Endodermal cell (in vitro differentiated cells): ENCODE measurements at places on chromosomes 7 and 10. TPM values are rescaled to one million over a fixed set of nuclear protein-coding genes. Genes with fewer than 3 reads are reported as not detected.

The SSMEM1 gene
- not detected in 2 replicates for total RNA-seq

GRCh38 chr10:12111528-12111927 is 17.9 kb upstream of the SEC61A2 start:
- no peak for DNase-seq

GRCh38 chr10:72061491-72061890 is 26.9 kb downstream of the SPOCK2 start:
- peak; percentile 75 for DNase-seq

- peak; percentile 93 for DNase-seq
Observed at GRCh38 chr7:31488562-31489203, 25.2 kb upstream of the ITPRID1 start.

The PAX4 gene
- total RNA-seq = not detected in 3 replicates

DNA sequence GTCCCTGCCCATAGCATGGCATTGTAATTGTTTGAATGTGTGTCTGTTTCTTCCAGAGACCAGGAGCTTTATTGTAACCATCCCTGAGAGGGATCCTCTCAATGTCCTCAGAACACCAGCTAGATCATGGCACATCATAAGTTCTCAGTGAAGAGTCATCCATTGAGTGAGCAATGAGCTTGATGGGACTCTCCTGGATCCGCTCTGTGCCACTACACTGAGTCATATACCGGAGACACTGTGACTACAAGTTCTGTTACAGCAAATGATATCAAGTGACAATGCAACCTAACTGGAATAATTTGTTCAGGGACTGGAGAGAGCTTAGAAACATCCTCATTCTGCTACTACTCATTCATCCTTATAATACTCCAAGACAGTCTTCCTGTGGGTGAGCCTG is 25.1 kb downstream of the MRPS24 start:
- DNase-seq = no peak

GRCh38 chr10:48634198-48634983 is 29.5 kb upstream of the ARHGAP22 start:
- DNase-seq = no peak

GRCh38 chr10:72574636-72575035 is 51.2 kb downstream of the MICU1 start:
- DNase-seq = no peak

- no peak for DNase-seq
Observed at GRCh38 chr10:18606051-18606695, 45.2 kb downstream of the NSUN6 start.

DNA sequence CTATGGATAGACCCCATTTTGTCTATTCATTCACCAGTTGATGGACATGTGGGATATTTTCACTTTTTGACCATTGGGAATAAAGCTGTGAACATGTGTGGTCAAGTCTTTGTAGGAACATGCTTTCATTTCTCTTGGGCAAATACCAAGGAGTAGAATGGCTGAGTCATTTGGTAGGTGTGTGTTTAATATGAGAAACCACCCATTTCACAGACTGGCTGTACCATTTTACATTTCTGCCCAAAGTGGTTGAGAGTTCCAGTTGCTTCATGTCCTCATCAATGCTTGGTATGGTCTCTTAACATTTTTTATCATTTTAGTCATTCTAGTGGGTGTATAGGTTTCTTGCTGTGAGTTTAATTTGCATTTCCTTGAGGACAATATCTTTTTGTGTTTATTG is 124.9 kb upstream of the RHEB start:
- DNase-seq = no peak

- DNase-seq = no peak
Observed at GRCh38 chr7:4711634-4712033, 29.5 kb downstream of the FOXK1 start.

- no peak for DNase-seq
Observed at GRCh38 chr7:85890244-85890811, 703.5 kb upstream of the SEMA3D start.

GRCh38 chr10:29268011-29268410 is 20.9 kb upstream of the LYZL1 start:
- no peak for DNase-seq

DNA sequence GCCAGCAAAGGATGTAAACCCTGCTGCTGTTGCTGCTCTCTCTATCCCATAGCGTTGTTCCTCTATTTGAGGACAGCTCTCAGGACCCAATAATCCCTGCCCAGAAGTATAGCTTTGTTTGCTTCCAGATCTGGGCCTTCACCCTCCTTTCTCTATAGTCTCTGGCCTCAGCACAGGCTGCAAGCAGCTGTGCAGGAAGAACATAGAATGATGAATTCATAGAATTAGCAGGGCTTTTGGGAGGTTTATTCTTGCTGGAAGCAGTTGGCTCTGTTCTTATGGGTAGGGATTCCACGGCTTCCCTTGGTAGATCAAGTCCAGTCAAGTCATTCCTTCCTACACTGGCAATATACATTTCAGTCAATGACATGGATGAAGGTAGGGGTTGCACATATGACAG is 354.7 kb downstream of the HPSE2 start:
- no peak for DNase-seq

DNA sequence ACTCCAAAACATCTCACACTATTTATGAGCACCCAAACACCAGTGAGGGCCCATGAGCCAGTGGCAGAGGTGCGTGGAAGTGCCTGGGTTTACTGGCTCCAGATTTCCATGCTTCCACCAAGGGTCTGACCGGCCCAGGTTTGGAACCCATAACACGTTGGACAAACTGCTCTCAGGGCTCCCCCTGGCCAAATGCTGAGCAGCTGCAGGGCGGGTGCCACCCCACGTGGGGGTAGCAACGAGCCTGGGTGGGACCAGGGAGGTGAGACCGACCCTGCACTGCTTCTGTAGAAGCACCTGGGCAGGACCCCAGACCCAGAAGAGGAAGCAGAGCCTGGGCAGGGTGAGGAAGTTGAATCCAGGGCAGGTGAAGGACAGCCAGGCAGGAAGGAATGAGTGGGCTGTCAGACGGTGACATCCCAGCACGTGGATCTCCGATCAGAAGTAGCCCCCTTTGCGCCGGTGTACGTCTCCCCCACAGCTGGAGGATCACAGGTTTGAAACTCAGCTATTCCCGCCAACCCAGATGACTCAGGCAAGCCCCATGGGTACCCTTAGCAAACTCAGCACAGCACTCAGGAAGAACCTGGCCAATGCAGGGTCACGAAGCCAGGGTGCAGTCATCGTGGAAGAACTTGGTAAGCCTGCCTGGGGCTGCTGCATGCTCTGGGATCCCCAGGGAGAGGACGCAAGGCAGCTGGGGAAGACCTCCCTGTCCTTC is 100.4 kb upstream of the DDC start:
- DNase-seq = no peak

GRCh38 chr10:44374155-44374554 is 10.7 kb downstream of the CXCL12 start:
- DNase-seq = no peak

- no peak for DNase-seq
Observed at GRCh38 chr10:25768167-25768566, 165.9 kb upstream of the MYO3A start.

GRCh38 chr10:126422567-126422966 is 34.3 kb upstream of the ADAM12 start:
- no peak for DNase-seq

DNA sequence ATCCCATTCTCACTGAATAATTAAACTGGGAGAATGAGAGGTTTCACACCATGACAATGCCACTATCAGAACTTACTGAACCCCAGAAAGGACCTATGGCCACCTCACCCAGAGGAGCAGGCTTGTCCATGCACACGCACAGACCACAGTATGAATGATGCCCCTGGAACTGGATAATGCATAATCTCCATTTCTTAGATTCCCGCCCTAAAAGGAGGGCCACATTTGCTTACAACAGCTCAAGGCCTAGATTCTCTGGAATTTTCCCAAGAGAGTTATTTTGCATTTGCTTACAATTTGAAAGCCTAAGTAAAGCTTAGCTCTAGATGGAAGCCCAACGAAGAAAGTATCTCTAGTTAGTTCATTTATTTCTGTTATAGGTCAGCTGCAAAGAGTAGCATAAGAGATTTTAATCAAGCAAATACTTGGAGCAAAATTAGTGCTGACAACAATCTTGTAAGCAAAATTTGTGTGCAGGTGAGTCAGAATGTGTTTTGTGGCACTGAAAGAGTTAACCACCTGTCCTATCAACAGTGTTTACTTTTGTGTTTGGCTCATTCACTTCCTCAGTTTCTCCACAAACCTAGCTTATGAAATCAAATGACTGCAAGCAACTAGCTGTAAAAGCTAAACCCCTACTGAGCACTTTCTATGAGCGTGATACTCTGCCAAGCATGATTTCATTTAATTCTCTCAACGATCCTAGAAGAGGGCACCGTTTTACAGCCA is 32.1 kb downstream of the ELMO1 start:
- DNase-seq = no peak

The SUGCT gene
- 3.9 to 5.0 TPM (median 4.9 TPM) in 3 replicates for total RNA-seq

DNA sequence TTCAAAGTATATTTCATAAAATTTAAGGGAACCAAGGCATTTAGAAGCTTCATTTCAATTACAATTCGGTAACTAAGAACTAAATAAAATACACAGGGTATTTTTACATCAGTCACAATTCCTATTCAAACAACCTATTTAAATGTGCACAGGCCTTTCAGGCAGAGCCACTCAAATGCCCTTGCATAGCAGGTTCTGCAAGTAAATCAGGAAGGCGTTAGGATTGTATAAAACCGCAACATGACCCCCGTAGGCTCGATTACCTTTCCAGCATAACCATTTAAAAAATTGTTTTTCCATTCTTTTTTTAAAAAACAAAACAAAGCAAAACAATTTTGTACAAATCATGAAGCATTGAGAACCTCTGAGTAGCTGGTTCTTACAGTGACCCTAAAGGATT is 289.9 kb upstream of the SP8 start:
- DNase-seq = no peak

The RAB11FIP2 gene
- total RNA-seq = 18.5 to 28.7 TPM (median 21.9 TPM) in 3 replicates

DNA sequence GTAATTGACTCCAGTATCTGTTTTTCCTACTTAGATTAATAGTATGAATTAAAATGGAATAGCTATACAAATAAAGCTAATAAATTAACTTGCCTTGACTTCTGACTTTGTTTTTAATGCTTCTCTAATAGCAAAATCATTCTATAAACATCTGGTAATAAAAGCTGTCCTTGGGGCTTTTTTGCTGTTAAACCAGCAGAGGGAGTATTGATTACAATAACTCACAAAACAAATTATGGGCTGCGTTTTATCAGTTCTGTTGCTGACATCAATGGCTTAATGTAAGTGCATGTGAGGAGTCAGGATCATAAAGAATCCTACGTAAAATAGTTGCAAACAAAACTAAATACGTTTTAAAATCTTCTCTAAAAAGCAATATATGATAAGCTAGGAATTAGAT is 667.8 kb downstream of the PCDH15 start:
- no peak for DNase-seq

- no peak for DNase-seq
Observed at GRCh38 chr7:44486693-44487092, 3.8 kb downstream of the NUDCD3 start.

DNA sequence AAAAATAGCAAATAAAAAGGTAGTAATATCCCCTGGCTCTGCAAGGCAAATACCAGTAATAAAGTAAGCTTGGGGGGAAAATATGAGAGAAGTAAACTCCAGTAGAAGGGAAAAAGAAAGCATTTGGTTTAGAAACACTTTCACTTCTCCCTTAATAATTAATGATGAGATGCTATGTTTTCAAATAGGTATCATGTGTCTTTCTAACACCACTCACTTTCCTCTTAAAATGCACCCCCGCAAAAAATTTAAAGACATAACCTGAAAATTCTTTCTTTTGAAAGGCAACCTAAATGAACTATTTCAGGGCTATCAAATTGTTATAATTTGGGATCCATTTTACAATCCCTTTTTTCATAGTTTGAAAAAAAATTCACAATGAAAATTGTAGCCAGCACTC is 240.3 kb downstream of the SNX10 start:
- no peak for DNase-seq

The SFTPA1 gene
- total RNA-seq = not detected in 3 replicates

GRCh38 chr7:150716939-150717338 is 526 bp downstream of the GIMAP1 start:
- DNase-seq = no peak

DNA sequence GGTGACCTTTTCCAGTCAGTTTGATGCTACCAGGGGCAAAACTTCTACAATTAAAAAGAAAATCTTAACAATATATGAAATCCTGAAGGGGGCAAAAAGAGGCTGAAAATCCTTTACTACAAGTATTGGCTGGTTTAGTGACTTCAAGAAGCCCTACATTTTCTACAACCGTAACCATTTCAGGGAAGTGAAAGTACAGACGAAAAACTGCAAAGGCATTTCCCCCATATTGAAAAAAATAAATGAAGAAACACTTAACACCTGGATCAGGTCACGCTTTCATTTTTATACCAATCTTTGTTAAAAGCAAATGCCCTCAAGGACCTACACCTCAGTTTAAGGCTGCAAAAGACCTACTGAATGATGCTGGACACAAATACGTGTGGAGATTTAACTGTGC is 38.6 kb downstream of the IL6 start:
- DNase-seq = no peak

The GTF2IRD1 gene
- 53.6 and 54.8 TPM in 2 replicates for total RNA-seq

DNA sequence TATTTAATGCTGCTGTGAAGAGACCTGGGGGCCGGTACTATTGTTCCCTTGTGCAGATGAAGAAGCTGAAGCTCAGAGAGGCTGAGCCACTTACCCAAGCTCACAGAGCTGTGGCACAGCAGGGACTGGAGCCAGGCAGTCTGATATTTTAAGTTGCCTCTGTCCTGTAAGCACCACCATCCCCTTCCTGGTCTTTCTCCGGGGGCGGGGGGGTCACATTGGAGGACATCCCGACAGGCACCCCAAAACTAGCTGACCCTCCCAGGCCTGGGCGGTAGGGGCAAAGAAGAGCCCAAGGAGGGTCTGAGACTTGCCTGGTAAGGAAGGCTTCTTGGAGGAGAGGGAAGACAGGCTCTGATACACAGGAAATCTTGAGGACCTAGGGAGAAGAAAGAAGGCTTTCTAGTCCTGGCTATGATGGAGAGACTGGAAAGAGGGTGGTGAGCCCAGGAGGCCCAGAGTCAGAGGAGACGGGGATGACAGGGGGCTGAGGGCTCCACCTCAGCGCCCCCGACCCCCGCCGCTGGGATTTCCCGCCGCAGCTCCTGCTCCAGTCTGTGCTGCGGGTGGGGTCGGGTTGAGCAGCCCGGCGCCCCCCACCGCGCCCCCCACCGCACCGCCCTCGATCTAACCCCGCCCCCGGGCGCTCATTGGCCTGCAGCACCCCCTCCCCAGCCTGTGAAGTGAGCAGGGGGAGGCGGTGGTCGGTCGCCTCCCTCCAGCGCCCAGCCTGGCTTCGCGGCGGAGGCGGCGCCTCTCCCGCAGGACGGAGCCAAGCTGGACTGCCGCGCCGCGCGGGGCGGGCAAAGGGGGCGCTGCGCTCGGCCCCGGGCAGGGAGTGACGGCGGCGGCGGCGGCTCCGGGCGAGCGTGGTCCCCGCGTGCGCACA is at the start of gene ADCYAP1R1:
ADCYAP1R1 (plus strand) TSS at position 711 of the 889 bp plus-strand sequence. CDS start 10,957 bp downstream, outside the sequence.
- peak; percentile 90 for DNase-seq

The AKR1D1 gene
- not detected in 2 replicates for total RNA-seq
